LHCN-M2 (cell line): ENCODE measurements at places on chromosomes 7 and 10. TPM values are rescaled to one million over a fixed set of nuclear protein-coding genes. Genes with fewer than 3 reads are reported as not detected.

GRCh38 chr10:5606864-5607263 lies 59.5 kb downstream of the ASB13 start:
- DNase-seq = no peak

DNA sequence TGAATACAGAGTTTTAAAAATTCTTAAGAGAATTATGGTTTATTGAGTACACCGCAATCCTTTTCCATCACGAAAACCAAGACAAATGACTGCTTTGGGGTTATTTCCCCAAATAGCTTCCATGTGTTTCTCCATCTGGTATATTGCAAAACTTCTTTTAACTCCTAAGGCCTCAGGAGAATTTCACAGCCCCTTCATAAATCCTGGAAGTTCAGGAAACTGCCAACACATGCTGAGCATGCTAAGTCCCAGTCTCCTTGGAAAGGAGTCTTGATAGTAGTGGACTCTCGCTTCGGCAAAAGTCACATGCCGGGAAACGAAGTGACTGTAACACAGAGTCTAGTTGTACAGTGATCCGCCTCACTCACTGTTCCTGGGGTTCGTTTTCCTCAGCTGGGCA lies 88.1 kb upstream of the RSU1 start:
- no peak for DNase-seq

- no peak for DNase-seq
Observed at GRCh38 chr7:38880454-38880853, 28.5 kb downstream of the VPS41 start.

Gene ADAM22
- 0.17 and 0.19 TPM in 2 replicates for total RNA-seq

Gene MACROH2A2
- 13.3 and 14.5 TPM in 2 replicates for total RNA-seq

DNA sequence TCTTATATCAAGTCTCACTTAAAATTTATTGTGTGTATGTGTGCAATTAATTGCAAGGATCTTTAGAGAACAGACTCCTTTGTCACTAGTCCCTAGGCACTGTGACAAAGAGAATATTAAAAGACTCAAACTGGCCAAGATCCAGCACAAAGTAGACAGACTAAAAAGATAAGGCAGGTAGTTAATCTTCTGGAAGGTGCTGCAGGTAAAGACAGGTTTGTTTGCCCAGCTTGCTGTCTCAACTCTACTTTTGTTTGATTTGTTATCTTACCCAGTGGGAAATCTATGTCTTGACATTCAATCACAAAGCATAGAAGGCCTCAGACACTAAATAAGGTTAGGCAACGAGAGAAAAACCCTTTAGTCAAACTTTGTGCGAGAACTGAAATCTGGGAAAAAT lies 807.9 kb upstream of the LRRN3 start:
- DNase-seq = no peak

- no peak for DNase-seq
Observed at GRCh38 chr7:23115991-23116390, 10.4 kb downstream of the KLHL7 start.

DNA sequence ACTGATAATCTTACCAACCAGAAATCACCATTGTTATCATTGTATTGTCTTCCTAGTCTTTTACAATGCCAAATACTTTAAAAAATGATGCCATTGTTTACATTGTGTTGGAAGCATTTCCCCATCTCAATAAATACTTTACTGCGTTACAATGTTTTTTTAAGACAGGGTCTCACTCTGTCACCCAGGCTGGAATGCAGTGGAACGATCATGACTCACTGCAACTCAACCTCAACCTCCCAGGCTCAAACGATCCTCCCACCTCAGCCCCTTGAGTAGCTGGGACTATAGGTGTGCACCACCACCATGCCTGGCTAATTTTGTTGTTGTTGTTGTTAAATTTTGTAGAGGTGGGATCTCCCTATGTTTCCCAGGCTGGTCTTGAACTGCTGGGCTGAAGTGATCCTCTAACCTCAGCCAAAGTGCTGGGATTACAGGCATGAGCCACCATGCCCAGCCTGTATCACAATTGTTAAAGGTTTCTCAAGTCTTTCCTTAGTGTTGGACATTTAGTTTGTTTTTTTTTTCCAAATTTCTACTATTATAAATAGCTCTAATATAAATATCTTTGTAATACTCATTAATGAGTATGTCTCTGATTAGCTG lies 13.5 kb downstream of the LRMDA start:
- DNase-seq = no peak

GRCh38 chr7:156927571-156928405 lies 21.7 kb upstream of the NOM1 start:
- peak; percentile 34 for DNase-seq

Gene ADCY1
- 0.26 and 0.52 TPM in 2 replicates for total RNA-seq

DNA sequence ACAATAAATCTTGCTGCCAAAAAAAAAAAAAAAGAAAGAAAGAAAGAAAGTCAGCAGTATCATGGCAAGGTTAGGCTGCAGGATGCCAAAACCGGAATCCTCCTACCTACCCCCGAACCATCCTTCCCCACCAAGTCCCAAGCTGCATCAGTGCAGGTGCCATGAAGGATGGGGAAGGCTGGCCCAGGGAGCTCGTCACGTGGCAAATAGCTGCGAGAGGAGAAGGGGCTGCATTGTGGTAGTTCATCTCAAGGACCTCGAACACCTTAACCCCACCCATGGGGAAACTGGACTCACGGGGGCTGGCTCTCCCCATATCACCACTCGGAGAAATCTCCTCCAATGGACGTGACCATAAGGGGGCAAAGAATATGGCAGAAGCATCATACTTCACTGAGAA lies 86.2 kb downstream of the TACC2 start:
- no peak for DNase-seq

DNA sequence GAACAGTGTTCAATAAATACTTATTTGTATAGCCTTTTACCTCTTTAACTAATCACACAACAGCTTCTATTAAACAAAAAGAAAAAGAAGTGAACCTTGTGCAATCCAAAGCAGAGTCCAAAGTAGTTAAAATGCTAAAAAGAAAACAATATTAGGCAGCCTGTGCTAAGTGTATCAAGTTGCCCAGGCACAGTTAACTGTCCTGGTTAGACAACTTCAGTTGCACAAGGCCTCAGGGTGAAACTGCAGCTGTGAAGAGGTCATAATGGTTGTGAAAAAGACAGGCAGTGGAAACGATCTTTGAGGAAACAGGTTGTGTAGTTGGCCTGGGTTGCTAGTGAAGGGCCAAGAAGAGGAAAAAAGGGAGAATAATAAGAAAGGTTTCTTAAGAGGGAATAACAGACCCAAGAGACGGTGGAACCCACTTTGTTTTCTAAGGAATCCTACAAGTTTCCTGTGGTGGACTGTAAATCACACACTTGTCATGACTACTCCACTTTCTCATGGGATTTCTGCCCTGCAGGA lies 6.0 kb upstream of the CROT start:
- DNase-seq = peak; percentile 74

- DNase-seq = no peak
Observed at GRCh38 chr10:15163253-15163828, 5.2 kb downstream of the NMT2 start.

Gene UPK3BL2
- 1.0 and 4.3 TPM in 2 replicates for total RNA-seq

- peak; percentile 97 for DNase-seq
Observed at GRCh38 chr7:75937958-75938786, 23.2 kb downstream of the POR start.

- peak; percentile 52 for DNase-seq
Observed at GRCh38 chr7:42014625-42015618, 222.1 kb downstream of the GLI3 start.

DNA sequence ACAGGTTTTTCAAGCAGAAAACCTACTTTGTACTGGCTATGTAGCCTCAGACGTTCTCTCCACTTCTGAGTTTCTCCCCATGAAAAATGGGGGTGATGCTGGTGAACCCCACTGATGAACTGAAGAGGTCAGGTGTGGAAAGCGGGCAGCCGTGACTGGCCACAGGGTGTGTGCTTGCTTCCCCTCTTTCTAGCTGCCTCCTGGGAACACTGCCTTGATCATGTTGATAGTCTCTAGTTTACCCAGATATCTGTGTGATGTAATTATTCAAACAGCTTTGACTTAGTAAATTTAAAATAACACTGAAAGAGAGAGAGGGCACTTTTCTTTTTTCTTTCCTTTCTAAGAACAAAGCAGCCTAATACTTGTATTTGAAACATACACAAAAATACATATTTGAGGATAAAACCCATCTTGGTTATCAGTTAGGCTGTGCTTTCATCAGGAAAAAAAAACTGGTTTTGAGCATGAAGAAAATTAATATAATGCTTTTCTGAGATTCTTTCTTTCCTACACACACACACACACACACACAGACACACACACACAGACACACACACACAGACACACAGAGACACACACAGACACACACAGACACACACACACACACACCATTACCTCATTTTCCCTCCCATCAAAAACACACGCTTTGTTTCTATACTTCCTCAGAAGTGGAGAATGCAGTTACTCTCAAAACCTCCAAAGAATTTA lies 76.7 kb downstream of the MACC1 start:
- no peak for DNase-seq
